AG08396 (cell line): ENCODE measurements at places on chromosomes 13 and 19.

DNA sequence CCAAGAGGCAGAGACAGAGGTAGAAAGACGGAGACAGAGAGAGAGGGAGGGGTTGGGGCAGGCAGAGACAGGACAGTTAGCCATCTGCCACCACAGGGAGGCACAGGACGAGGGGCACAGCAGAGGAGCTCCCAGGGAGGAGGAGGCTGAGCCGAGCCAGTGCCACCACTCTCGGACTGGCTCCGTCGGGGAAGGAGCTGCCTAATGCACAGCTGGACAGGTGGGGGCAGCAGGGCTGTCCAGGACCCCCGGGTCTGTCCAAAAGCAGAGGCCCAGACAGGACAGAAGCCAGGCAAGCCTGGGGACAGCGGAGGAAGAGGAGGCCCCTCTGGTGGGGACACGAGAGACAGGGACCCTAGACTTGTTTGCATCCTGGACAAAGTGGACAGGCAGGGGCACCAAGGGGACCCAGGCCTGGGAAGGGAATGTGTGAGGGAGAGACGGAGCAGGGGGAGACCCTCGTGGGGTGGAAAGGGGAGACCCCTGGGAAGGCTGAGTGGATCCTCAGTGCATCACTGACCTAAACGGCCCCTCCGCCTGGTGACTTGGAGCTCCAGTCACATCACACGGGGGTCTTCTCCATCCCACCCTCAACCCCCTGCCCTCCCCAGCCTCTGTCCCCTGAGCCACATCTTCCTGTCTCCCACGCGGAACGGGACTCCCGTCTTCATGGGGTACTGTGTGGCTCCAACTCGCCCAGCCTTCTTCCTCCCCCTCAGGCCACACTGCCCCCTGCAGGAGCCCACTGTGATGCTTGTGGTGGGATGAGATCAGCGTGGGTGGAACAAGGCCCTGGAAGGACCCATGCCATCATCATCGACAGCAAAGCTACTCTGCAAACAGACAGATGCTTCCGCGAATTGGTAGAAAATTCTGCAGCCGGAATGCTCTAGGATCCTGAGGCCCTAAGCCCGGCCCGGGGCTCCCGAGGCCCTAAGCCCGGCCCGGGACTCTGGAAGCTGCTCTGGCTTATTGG, 915 bp downstream of the F10 start:
- no peak for DNase-seq

GRCh38 chr19:31502536-31503170, 153.4 kb upstream of the TSHZ3 start:
- DNase-seq, result no peak

DNA sequence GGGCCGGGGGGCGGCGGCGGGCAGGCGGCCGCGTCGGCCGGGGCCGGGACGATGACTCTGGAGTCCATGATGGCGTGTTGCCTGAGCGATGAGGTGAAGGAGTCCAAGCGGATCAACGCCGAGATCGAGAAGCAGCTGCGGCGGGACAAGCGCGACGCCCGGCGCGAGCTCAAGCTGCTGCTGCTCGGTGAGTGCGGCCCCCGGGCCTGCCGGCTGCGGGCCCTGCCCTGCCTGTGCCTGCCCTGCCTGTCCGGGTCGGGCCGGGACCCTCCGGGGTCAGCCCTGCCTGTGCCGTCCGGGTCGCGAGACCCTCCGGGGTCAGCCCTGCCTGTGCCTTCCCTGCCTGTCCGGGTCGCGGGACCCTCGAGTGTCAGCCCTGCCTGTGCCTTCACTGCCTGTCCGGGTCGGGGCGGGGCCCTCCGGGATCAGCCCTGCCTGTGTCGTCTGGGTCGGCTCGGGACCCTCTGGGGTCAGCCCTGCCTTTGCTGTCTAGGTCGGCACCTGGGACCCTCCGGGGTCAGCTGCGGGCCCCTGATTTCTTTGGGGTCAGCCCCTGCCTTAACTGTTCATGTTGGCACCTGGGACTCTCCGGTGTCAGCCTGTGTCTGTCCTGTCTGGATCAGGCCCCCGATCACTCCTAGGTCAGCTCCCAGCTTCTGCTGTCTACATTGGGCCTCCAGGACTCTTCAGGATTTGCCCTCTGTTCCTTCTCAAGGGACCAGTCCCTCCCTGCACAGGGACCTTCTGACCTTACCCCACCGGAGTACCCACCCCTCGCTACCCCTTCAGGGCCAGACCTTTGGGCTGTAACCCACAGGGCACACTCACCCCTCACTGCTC, 659 bp downstream of the GNA11 start:
- no peak for DNase-seq

DNA sequence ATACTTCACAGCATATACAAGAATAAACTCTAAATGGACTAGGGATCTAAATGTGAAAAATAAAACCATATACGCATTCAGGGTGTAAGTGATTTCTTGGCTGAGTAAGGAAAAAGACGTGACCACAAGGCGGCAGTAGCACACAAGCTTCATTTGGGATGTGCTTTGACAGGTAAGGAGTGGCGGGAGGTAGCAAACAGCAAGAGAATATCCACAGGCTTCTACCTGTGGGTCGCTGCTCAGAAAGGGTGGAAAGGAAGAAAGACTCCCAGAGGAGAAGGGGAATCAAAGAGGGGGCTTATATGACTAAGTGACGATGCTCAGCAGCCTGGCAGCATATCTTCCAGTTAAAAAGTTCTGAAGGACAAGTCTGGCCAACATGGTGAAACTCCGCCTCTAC, 2.5 kb upstream of the ZNF121 start:
- DNase-seq, result peak; percentile 23

DNA sequence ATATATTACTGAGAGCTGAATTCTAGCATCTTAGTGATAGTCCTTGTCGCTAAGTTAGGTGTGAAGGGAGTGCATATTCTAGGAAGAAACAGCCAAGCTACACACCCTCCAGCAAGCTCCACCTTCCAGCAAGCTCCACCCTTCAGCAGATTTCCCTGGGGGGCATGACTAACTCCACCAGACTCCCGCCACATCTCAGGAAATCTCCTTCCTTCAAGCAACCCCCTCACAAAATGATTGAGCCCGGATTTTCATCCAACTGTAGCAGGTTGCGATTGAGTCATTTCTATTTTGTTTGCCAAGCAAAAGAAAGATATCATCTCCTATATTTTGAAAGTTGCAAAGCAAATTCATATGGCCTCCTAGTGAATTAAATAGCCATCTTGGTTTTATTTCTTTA, 162.1 kb upstream of the TMTC4 start:
- no peak for DNase-seq
